Bronchus fibroblast of lung (primary cell): ENCODE measurements at places on chromosomes 6 and 20. TPM values are rescaled to one million over a fixed set of nuclear protein-coding genes. Genes with fewer than 3 reads are reported as not detected.

Gene DEFB132
- not detected in 2 replicates for total RNA-seq

Gene AHI1
- total RNA-seq: 6.7 and 10.8 TPM in 2 replicates

Gene CST4
- total RNA-seq: not detected in 2 replicates

Gene EDN3
- not detected in 2 replicates for total RNA-seq

Gene OTOR
- total RNA-seq: not detected in 2 replicates

Gene HLA-DRA
- not detected in 2 replicates for total RNA-seq

Gene SPATA2
- total RNA-seq: 3.0 TPM in 2 replicates

Gene AVP
- not detected in 2 replicates for total RNA-seq

Gene C6orf15
- not detected in 2 replicates for total RNA-seq
